ENCODE measurements at places on chromosomes 6 and 20.

DNA sequence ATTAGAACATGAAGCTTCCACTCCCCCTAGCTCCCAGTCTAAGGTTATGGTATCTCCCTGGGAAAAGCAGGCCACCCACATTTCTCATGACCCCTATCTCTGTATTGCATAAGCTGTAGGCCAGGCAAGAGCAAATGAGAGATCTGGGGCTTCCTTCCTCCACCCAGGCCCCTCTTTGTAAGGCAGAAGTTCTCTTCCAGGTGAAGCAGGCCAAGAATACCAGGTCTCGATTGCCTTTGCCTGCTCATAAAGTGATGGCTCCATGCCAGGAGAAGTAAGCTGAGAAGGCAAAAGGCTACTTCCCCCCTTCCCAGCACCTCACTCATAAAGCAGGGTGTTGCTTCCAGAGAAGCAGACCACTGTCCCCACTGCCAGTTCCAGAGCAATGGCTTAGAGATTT lies 144.1 kb upstream of the KCNK16 start:
- DNase-seq: no peak

GRCh38 chr6:134669485-134669884 lies 280.4 kb downstream of the ALDH8A1 start:
- no peak for DNase-seq

DNA sequence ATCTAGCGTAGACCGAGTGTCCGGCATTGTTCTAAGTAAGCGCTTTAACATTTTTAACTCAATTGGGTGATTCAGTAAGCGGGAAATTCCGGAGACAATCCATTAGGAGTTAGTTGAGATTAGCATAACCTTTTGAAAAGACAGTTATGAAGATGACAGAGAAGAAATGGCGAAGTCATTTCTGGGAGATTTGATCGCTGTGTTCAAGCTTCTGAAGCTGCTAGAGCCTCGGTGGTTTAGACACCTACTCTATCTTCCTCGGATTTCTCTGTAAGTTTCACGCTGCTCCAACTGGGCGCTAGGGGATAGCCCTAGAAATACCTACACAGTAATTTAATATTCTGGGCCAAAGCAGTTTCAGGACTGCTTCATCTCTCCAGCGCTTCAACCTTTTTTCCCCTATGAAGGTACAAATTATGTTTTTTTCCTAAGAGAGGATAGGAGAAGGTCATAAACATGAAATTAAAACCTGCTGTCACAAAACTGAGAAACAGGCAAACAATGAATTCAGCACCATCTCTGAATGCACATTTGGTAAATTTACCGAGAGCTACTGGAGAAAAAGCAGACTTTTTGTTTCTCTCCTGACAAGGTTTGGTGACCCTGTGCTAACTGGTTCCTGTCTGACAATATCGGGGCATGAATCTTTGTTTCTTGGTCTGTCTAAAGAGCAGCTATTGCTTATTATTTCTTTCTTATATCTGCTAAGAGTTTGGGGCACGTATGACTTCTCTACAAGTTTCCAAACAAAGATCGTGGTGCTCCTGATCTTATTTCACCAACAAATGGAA lies 22.4 kb downstream of the ZNF311 start:
- DNase-seq: no peak

- DNase-seq: no peak
Measured at GRCh38 chr6:28258877-28259777, at the start of gene NKAPL. Gene NKAPL (plus strand): TSS chr6:28259297. CDS start chr6:28259372, 75 bp downstream.

- DNase-seq: peak; percentile 60
Measured at GRCh38 chr6:55916188-55916587, 40.8 kb upstream of the BMP5 start.

- peak; percentile 44 for DNase-seq
Measured at GRCh38 chr20:3995067-3995748, 20.1 kb downstream of the RNF24 start.

DNA sequence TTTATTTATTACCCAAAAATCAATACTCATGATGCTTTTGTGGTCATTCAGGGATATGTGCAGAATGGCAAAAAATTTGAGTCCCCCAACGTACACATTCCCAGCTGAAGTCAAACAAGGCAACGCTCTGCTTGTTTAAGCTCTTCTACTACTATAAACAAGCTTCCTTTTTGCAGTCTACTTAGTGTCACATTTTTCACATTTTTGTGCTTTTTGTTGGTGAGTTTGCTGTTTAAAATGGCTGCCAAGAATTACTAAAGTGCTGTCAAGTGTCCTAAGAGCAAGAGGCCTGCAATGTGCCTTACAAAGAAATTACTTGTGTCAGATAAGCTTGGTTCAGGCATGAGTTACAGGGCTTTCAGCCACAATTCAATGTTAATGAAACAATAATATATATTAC lies 2.1 kb downstream of the WFDC8 start:
- no peak for DNase-seq

DNA sequence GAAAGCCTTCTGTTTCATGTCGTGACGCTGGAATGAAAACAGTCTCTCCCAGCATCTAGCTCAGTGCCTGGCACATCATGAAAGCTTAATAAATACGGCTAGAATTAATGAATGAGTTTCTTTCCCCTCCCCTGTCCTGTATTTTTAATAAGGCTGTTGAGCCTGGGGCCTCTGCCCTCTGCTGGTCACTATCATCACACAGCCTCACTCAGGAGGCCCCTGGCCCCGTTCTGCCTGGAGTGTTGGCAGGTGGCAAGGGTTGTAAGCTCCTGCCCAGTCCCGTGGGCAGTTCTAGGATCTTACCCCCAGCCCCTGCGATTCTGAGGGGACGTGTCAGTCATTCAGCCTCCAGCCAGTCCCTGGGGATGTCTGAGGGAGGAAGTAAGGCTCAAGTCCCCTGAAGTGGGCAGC lies 41.4 kb downstream of the PHACTR3 start:
- no peak for DNase-seq

GRCh38 chr6:162706232-162706631 lies 21.3 kb downstream of the PRKN start:
- no peak for DNase-seq

- DNase-seq: no peak
Measured at GRCh38 chr6:209432-210103, 82.7 kb upstream of the DUSP22 start.

- DNase-seq: no peak
Measured at GRCh38 chr6:140285471-140285870, 911.0 kb upstream of the CITED2 start.
